ENCODE measurements at places on chromosomes 4 and X.
A peak's percentile ranks its signal among the peaks of the same experiment; 100 is the strongest.

DNA sequence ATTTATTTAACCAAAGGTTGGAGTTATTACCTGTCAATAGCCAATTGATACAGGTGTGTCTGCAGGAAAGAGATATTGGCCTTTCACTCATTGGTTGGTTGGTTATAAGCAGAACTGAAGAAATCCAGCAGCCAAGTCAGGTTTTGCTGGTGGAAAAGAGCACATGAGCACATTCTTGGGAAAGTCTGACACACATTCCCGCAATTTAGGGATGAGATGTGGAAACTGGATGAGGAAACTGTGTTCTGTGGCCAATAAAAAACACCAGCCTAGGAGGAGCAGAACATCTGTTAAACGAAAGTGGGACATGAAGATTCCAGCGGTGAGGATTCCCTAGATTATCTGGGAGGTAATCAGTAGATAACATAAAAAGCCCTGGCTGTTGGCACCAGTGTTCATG lies 567.4 kb upstream of the CPEB2 start:
- no peak for DNase-seq

GRCh38 chr4:150579551-150580234 lies 2.3 kb upstream of the MAB21L2 start:
- no peak for DNase-seq

GRCh38 chr4:114487101-114487500 lies 111.5 kb upstream of the UGT8 start:
- no peak for DNase-seq

DNA sequence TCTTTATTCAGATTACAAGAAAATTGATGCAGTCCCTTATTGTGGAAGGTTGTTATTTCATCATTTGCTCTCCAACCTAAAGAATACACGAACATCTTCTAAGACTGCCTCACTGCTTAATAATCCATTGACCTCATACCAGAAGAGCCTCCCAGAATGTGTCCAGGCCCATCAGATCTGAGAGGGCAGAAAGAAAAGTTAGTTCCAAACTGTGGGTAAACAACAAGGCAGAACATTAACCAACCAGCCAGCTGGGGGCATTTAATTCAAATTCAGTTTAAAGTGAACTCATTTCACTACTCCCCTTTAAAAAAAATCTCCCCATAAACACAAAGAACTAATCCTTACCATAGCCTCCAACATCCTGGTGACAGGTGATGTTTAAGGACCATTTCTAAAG lies 13.8 kb downstream of the GPC4 start:
- DNase-seq = no peak

GRCh38 chrX:109384699-109385098 lies 97.2 kb downstream of the GUCY2F start:
- DNase-seq = peak; percentile 24

DNA sequence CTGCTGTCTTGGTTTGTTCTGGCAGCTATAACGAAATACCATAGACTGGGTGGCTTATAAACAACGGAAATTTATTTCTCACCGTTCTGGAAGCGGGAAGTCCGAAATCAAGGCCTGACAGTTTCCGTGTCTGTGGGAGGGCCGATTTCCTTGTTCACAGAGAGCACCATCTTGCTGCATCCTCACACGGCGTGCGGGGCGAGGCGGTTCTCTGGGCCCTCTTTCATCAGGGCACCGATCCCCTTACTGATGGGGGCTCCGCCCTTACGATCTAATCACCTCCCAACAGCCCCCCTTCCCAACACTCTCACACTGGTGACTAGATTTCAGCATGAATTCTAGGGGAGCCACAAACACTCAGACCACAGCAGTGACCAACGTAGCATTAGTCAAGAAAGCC lies 578.3 kb upstream of the FAT1 start:
- DNase-seq = no peak

GRCh38 chr4:57981123-57981522 lies 870.9 kb upstream of the IGFBP7 start:
- DNase-seq = no peak

GRCh38 chr4:126385954-126386353 lies 1071.2 kb downstream of the FAT4 start:
- DNase-seq = no peak

DNA sequence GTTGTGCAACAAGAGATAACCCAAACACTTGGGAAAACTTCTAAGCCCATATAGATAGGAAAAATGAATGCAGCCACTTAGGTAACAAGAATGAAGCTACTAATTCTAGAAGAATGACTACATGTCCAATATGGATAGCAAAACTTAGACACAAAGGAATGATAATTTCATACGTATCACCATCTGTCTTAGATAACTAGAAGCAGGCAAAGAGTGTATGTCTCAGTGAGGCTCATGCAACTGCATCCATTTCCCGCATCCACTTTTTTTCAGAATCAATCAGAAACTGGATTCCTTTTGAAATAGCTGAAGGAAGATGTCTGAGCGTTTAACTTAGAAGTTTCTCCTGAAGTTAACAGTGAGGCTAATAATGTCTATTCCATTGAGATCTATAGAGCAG lies 408.7 kb upstream of the PITX2 start:
- DNase-seq = no peak

- DNase-seq = no peak
Measured at GRCh38 chr4:14596904-14597303, 405.4 kb upstream of the CPEB2 start.

- DNase-seq = no peak
Measured at GRCh38 chr4:62407534-62407933, 1207.4 kb downstream of the ADGRL3 start.

DNA sequence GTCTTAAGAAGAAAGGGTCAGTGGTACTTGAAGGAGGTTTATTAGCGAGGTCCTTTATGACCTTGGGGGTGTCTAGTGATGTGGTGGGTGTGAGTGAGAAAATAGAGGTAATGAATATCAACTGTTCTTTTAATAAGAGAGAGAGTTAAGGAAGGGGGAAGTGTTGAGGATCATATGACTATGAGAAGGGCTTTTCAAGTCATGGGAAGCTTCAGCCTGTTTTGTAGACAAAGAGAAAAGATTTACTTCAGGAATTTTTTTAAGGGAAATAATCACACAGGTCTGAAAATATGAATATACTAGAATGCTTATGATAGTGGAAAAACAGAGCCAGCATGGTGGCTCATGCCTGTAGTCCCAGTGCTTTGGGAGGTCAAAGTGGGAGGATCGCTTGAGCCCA lies 41.3 kb upstream of the MTMR1 start:
- DNase-seq = no peak

- DNase-seq = no peak
Measured at GRCh38 chr4:34534916-34535315, 1709.4 kb downstream of the ARAP2 start.

- no peak for DNase-seq
Measured at GRCh38 chrX:104392350-104392749, 137.6 kb upstream of the ESX1 start.

GRCh38 chr4:3305610-3306371 lies 13.0 kb downstream of the RGS12 start:
- peak; percentile 58 for DNase-seq

GRCh38 chrX:70132877-70133302 lies 357 bp upstream of the IGBP1 start:
- no peak for DNase-seq

DNA sequence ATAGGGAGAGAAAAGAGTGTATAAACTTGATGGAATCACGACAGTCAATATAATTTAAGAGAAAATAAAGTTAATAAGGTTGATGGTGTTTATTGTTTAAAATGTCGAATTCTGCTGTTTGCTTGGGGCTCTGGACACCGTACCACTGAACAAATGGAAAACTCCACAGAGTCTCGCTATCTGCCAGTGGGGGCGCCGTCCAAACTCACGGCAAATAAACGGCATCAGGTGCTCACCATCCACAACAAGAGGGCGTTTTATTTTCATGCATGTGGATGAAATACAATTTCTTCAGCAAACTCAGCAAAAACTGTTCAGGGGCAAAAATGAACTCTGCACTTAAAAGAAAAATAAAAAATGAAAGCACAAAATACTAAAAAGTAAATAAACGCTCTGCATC lies 46.6 kb upstream of the FAM47C start:
- no peak for DNase-seq

DNA sequence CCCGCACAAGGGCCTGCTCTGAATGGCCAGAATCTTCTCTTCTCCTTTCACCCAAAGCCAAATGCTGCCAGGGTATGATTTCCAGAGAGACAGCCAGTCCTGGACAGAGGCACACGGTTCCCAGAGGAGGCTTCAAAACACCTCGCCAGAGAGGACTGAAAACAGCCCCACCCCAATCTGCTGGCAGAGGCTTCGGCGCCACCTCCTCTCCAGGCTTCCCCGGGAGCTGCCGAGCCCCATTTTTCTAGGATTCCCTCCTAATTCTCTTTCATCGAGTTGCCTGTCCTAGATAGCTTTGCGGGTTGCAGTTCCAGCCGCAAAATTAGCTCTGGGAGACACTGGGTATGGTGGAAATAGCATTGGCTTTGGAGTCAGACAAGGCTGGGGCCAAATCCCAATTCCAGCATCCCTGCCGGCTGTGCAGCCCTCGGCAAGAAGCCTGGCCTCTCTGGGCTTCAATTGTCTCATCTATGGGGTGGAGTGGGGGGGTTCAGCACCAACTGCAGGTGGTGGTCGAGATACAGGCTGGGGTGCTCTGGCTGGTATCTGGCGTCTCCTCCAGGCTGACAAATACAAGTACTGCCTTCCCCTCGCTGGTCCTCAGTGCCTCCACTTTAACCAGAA lies 22.6 kb downstream of the PPP2R2C start:
- DNase-seq = no peak

GRCh38 chr4:125104616-125105015 lies 210.1 kb upstream of the FAT4 start:
- no peak for DNase-seq

DNA sequence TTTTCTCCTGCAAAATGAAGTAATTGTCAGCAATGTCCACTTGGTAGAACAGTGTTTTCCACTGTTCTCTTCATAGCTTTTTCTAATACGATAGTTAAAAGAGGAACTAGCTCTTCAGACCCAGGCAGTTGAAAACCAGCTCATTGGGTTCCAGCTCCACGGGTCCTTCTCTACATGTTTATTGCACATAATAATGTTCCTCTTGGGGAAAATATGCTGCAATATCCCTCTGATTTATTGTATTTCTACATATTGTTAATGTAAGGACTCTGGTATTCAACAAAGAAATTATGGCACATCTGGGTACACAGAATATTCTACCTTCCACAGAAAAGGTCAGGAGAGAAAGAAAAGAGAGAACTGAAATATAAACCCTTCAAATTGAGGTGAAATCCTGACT lies 473.4 kb downstream of the TRIML1 start:
- DNase-seq = no peak

GRCh38 chr4:150224896-150225591 lies 146.8 kb downstream of the DCLK2 start:
- no peak for DNase-seq

DNA sequence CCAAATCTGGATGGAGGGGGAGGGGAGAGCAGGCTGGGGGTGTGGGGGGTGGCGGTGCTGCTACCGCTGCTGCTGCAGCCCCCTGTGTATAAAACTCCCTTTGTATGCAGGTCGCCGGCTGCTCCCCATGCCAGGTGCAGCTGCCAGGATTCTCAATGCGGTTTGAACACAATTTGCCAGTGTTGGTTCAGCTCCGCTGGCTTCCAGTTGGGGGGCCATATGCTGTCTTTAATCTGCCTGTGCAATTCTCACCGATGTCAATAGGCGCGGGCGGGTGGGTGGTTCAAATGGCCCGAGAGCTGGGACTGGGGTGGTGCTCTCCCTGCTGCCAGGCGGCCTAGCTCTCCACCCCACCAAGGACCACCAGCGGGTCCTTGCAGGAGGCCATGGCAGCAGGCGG lies 257.6 kb downstream of the BCOR start:
- DNase-seq = peak; percentile 83

DNA sequence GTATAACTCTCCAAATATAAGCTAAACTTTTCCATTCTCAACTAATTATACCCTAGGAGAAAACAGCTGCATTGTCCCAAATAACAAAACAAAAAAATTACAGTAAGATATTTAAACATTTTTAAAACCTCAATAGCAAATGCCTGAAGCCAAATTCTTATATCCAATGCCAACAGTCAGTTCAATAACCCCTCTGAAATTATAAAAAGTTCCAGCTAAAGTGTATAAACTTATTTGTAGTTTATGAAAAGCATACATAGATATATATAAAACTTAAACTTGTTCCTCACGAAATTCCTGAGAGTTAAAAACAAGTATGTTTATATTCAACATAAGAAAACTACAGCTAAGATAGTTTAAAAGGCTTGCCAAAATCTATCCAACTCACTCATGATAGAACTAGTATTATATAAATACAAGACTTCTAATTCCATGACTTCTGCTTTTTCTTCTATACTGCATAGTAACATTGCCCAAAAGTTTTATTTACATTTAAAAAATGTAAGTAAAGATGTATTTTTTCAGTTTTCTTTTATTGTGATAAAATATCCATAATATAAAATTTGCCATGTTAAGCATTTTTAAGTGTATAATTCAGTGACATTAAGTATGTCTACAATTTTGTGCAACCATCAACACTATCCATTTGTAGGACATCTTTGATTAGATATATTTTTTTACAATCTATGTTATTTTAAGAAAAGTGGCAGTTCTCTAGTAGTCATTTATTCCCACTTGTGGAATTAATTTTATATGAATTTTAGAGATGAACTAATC lies 72.8 kb downstream of the PPA2 start:
- DNase-seq = no peak

- no peak for DNase-seq
Measured at GRCh38 chr4:173443121-173443520, 44.2 kb upstream of the SCRG1 start.
